ENCODE measurements at places on chromosomes 16 and 17.

GRCh38 chr16:59047114-59047513 lies 313.0 kb upstream of the GOT2 start:
- DNase-seq, result no peak

DNA sequence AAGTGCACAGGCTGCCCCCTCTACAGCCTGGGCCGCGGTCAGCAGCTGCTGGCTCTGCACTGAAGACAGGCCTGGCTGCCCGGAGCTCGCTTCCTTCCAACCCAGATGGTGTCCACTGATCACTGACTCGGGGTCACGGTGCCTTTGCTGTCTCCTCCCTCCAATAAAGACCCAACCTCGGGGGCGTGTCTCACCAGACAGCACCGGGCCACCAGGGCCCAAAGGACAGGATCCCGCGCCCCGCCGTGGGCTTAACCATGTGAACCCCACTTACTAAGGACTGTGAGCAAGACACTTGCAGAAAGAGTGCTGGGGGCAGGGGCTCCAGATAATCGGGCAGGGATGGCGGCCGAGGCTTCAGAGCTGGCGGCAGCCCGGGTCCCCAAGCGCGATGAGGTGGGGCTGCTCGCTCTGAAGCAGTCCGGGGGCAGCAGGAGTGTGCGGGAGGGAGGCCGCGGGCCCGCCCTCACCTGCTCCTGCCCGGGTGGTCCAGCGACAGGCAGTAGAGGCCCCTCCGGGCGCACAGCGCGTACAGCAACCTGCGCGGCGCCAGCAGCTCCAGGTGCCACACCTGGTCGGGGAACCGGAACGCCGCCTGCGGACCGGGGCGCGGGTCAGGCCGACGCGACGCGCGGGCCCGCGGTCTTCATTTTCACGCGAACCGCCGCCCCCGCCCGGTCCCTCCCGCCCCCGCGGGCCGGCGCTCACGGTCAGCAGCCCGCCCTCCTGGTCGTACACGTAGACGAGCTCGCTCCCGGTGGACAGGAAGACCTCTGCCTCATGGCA lies 502 bp downstream of the FAAP100 start:
- DNase-seq, result peak; percentile 57

DNA sequence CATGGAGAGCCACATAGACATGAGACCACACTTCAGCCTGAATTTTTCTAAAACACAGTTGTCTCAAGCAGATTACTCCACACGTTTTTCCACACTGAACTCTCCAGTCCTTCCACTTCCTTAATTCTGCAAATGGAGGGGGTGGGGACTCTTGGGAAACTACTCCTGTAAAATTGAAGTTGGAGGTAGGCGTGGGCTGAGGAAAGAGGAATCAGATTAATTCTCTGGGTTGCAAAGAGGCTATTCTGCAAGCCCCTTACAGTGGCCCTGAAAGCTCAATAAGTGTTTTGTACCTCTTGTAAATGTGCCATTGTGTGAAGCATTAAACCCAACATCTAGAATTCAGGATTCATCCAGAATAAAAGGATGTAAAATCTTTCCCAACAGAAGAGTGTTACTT lies 9.6 kb downstream of the MARVELD3 start:
- DNase-seq, result no peak

DNA sequence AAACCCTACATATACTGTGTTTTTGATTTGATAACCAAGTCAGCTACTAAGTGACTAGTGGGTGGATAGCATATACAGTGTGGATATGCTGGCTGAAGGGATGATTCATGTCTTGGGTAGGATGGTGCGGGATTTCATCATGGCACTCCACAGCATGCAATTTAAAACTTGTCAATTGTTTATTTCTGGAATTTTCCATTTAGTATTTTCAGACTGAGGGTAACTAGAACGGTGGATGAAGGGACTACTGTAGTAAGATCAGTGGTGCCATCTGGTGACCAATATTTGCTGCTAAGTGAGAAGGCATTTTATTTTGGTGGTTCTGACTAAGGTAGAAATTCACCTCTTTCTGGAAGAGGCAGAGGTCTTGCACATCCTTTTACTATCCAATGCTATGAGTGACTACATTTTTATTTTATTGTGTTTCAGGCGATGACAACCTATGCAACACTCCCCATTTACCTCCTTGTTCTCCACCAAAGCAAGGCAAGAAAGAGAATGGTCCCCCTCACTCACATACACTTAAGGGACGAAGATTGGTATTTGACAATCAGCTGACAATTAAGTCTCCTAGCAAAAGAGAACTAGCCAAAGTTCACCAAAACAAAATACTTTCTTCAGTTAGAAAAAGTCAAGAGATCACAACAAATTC lies 3.1 kb downstream of the CDC6 start:
- DNase-seq, result no peak

- no peak for DNase-seq
Measured at GRCh38 chr17:69913216-69913615, 161.8 kb upstream of the KCNJ16 start.

- no peak for DNase-seq
Measured at GRCh38 chr17:65054602-65055001, 1.9 kb downstream of the GNA13 start.

- no peak for DNase-seq
Measured at GRCh38 chr17:77153472-77153871, 12.7 kb downstream of the SEC14L1 start.

GRCh38 chr17:31052187-31052889 lies 42.4 kb upstream of the NF1 start:
- DNase-seq, result no peak

- DNase-seq, result no peak
Measured at GRCh38 chr16:65429504-65430181, 307.8 kb upstream of the CDH11 start.

GRCh38 chr16:58516768-58517107 lies 1.4 kb downstream of the SETD6 start:
- no peak for DNase-seq

- DNase-seq, result peak; percentile 1
Measured at GRCh38 chr17:37701496-37701898, 43.4 kb downstream of the HNF1B start.

DNA sequence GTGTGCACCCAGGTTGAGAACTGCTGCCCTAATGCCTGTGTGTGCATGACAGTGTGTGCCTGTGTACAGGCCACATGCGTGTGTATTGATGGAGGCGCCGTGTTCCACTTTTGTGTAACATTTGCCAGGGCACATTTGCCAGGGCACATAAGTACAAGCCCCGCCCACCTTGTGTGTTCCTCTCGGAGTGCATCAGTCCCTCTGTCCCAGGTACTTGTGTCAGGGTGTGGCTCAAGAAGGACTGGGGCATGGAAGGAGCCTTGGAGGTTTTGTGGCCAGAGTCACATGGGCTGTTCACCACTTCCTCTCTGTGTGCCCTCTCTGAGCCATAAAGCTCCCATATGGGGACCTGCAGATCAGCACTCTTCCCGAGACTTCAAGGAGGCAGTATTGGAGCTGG lies 73.9 kb downstream of the MRM1 start:
- DNase-seq, result no peak
